HS-5 (cell line): ENCODE measurements at places on chromosomes 4 and X.

GRCh38 chr4:48018112-48018511, 1.5 kb downstream of the NIPAL1 start:
- DNase-seq, result no peak

DNA sequence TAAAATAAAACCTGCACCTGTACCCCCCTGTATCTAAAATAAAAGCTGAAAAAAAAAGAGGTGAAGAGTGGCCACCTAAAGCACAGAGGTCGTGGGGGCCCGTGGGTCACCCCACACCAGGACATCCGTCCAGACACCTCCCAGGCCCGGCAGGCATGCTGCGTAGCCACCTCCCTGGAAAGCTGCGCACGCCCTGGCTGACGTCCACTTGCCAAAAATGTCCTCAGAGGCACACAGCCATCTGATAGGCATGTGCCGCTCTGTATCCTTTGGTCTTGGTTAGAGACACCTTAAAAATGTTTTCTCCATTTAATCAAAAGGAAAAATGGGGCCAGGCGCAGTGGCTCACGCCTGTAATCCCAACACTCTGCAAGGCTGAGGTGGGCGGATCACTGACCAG, 17.7 kb downstream of the FAM53A start:
- DNase-seq, result no peak

GRCh38 chr4:25098964-25099891, 61.0 kb downstream of the SEPSECS start:
- DNase-seq, result peak; percentile 46

DNA sequence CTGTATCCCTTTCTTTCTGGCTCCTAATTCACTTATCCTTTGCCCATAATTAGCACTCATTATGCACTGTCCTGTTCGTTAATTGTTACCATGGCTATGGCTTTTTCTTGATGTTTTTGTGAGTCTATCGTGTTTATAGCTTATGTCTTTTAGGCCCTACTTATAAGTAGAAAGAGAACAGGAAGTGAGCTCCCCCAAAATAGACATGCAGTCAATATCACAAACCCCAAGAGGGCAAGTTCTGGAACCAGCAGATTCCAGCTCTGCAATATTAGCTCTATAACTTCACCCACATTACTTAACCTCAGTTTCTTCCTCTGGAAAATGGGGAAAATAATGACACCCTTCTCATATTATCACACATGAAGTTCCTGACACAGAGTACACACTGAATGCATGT, 7.4 kb upstream of the HS3ST1 start:
- DNase-seq, result no peak

- DNase-seq, result no peak
These were observed 27.0 kb upstream of the PROM1 start for GRCh38 chr4:16110661-16111290.

DNA sequence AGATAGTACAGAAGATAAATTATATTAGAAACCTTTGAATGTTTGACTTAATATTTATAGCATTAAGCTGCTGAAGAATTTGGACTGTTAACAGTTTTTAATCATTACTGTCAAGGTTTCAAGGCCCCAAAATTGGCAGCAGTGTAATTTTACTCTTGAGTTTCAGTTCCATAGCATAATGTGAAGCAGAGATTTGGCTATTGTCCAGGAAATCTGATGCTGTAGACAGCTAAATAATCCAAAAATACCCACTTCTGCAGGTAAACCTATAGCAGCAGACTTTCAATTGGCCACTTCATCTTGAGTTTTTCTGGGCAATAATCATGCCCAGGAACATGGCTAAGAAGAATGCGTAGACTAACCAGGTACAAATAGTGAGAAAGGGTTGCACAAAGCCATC, 85.0 kb downstream of the RCHY1 start:
- no peak for DNase-seq

DNA sequence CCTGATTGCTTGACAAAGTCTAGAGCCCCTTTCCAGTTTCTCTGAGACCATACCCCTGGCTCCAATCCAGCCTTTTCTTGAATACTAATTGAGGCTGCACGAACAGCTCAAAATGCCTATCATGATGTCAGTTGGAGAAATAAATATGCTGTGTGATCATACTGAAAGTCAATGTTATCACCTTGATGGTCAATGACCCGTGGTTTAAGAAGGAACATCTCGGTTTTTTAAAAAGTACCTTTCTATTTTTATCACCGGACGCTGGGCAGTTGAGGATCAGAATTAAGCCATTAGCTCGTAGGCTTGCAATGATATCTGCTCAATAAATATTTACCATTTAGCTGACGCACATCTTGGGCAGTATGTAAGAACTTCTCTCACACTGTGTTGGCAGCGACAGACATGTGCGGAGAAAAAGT, 852 bp upstream of the WDR44 start:
- DNase-seq, result no peak

GRCh38 chr4:155679343-155679742, 12.7 kb downstream of the GUCY1A1 start:
- DNase-seq, result no peak

DNA sequence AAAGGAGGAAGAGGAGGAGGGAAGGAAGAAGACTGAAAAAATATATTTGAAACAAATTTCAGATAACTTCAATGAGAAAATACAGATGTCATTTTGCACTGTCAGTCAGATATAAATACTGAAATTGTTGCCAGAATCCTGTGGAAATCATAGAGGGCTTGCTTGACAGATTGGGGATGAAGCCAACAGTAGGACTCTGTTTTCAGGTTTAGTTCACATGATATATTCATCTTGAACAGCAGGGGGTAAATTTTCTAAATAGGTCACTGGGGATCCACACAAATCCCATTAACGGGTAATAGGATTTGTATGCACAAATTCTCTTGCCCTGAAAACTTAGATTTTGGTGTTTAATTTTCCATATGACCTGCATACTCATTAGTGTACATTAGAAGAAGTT, 103.3 kb upstream of the PCDH18 start:
- DNase-seq, result no peak

GRCh38 chr4:30268370-30268769, 451.8 kb upstream of the PCDH7 start:
- no peak for DNase-seq
